Activated gamma-delta T cell treated with anti-CD3 and anti-CD28 coated beads, Interleukin-2, amount 50 U/mL, for 16 hours (primary cell): ENCODE measurements at places on chromosomes 5 and 9.

- no peak for DNase-seq
Measured at GRCh38 chr5:119418606-119419100, 33.6 kb upstream of the HSD17B4 start.

GRCh38 chr9:87243602-87244001 lies 254.1 kb upstream of the DAPK1 start:
- no peak for DNase-seq

GRCh38 chr5:142167458-142167857 lies 58.9 kb downstream of the NDFIP1 start:
- DNase-seq, result no peak

GRCh38 chr5:14545862-14546261 lies 35.7 kb upstream of the OTULINL start:
- DNase-seq, result no peak

DNA sequence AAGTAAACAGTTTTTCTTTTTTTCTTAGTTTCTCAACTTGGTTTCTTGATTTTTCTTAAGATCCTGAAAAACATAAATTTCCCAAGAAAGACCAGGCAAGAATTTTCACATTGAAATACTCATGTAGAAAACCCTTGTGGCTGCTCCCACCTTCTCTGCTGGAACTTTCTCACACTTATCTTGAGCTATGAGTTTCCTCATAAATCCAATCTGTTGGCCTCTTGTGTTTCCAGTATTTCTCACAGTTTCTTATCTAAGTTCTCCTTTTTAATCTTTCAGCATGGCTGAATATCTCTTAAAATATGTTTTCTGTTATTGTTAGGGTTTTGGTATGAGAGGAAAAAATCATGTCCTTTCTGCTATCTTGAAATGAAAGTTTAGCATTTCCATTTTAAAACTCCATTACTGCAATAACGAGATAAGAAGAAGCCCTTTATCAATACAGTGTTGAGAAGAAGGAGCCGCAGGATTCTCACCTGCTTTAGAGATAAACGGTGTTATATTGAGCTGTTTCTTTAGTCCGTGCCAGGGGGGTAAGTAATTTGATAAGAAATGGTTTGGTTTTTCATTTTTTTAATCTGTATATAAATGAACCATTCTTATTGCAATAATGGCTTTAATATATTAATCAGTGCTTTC lies 89.3 kb downstream of the ALDH1A1 start:
- no peak for DNase-seq

GRCh38 chr9:121917375-121918335 lies 175.5 kb downstream of the TTLL11 start:
- no peak for DNase-seq

DNA sequence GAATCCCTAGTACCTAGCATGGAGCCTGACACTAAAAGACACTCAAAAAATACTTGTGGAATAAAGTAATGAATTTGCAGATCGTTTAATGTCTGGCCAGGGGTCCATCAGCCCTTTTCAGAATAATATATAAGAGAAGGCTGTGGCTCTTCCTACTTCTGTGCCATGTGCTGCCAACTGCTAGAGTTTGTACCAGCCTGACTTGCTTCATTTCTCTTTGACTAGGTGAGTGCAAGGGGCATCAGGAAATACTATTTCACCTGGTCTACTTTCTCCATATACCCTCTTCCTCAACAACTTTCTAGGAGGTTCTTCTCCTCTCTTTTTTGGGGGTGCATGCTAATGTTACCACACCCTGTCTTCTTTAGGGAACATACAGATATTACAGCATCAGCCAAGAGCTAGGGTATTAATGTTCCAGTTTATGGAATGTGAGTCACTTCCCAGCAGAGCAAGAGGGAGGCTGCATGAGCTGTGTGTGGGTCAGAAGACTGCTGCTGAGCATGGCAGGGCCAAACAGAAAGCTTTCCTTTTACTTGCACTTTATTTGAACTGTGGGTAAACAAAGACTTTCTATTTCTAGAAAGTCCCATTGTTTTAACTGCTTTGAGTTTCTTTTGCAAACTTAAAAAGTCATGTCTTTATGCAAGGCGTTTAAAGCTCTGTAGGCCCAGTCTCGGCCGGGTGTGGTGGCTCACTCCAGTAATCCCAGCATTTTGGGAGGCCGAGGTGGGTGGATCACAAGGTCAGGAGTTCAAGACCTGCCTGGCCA lies 158.9 kb downstream of the ADAMTSL1 start:
- DNase-seq, result no peak

GRCh38 chr5:76978869-76979268 lies 26.0 kb downstream of the CRHBP start:
- DNase-seq, result no peak

- DNase-seq, result no peak
Measured at GRCh38 chr5:14146725-14147124, 3.6 kb downstream of the TRIO start.

DNA sequence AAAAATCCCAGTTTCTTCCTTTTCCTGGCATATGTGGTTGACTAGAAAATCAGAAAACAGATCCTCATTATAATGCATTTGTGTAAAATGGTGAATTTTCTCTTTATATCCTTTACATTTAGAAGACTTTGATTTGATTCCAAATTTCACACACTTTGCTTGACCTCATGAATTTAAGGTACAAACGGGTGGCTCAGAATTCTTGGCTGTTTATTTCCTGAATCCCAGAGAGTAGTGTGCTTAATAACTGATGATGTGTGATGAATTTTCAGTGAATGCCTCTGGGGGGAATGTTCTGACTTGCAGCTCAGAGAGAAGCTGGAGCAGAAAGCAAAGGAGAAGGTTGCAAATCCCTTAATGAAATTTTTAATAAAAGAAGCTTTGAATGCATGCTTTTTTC lies 126.8 kb downstream of the SPATA31D1 start:
- DNase-seq, result no peak

- DNase-seq, result no peak
Measured at GRCh38 chr9:98158071-98158831, 34.2 kb downstream of the CORO2A start.

GRCh38 chr9:91782708-91783214 lies 167.3 kb downstream of the ROR2 start:
- DNase-seq, result no peak

DNA sequence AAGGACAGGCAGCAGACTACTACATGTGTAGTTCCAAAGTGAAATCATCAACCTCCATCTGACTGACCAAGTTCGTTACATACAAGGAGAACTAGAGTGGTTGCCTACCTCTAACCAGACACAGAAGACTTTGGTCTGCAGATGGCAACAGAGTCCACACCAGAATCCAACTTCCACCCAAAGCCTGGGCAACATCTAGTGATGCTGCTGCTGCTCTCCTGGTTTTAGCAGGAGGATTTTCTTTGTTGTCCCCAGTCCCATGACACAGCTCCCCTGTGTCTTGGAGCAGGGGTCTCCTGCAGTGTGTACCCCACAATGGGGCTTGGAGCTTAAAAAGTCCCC lies 46.4 kb upstream of the APC start:
- DNase-seq, result no peak

DNA sequence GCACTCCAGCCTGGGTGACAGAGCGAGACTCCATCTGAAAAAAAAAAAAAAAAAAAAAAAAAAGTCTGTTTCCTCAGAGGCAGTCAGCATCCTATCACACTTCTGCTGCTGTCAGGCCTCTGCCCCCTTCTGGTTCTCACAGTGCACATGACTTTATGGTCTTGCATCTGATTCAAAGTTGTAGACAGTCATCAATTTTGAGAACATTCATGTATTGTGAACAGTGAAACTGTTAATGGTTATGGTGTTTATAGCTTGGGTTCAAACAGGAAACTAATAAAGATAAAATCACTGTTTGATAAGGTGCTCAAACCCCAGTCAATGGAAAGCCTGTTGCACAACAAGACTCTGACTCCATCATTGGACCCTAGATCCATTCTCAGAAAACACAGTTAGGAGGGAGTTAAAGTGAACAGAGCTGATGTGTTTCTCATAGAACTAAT lies 61.4 kb downstream of the FOXD1 start:
- DNase-seq, result no peak

DNA sequence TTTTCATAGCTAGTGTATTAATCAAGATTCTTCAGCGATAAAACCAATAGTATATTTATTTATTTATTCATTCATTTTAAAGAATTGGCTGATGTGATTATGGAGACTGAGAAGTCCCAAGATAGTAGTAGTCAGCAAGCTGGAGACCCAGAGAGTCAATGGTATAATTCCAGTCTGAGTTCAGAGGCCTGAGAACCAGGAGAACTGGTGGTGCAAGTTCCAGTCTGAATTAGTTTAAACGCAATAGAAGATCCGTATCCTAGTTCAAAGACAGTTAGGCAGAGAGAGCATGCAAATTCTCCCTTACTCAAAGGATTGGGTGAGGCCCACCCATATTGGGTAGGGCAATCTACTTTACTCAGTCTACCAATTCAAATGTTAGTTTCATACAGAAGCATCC lies 364.2 kb upstream of the RPS23 start:
- DNase-seq, result no peak

DNA sequence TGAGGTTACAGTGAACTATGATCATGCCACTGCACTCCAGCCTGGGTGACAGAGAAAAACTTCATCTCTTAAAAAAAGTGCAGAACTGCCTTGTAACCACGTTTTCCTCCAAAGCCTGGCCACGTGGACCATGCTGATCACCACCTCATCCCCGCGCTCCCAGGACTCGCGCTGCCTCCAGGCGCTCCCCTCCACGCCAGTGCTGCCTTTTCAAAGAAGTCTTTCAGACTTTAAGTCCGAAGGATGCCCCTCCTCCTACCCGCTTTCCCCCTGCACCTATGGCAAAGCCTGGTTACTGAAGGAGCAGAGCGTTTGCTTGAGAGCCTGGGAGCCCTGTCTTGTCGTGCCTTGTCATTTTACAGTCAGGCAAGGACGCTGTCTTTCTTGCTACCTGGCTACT lies 43.8 kb downstream of the HABP4 start:
- no peak for DNase-seq

GRCh38 chr9:16530669-16531642 lies 339.5 kb downstream of the BNC2 start:
- no peak for DNase-seq

DNA sequence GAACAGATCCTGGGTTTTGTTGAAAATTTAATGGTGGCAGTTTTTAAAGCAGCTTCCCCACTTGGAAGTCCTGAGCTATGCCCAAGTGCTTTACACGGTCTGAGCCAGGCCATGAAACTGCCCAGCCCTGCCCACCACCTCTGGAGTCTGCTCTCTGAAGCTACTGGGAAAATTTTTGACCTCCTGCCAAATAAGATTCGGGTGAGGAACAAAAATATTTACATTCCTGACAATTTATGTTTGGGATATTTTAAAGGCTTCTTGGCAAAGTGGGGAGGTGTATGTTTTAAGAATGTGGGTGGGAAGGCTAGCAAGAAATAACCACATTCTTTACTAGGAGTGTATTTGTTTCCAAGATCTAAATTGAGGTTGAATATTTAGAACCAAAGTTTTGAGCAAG lies 50.0 kb downstream of the HACD4 start:
- no peak for DNase-seq

- no peak for DNase-seq
Measured at GRCh38 chr5:17330386-17330785, 113.0 kb downstream of the BASP1 start.

DNA sequence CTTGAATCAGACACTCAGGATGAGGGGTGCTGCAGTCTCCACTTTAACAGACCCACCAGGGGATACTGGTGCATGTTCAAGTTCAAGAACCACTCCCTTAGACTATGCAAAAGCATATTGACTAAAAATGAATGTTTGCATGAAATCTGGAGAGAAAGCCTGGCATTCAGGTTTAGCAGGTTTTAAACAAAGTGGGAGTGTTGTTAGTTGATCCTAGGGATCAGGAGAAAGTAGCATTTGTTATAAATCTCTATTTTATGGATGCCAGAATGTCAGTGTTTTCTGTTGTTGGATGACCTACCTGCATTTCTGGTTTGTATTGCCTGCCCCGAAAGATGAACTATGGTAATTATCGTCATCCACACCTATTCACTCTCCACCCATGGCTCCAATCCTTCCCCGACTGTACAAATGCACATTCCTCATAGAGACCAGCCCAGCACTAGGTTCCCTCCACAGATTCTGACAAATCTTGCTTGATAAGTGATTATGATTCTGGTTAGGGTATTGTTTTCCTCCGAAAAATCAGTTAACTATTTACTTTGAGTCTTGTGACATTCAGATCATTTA lies 17.2 kb downstream of the TMEM252 start:
- DNase-seq, result no peak

DNA sequence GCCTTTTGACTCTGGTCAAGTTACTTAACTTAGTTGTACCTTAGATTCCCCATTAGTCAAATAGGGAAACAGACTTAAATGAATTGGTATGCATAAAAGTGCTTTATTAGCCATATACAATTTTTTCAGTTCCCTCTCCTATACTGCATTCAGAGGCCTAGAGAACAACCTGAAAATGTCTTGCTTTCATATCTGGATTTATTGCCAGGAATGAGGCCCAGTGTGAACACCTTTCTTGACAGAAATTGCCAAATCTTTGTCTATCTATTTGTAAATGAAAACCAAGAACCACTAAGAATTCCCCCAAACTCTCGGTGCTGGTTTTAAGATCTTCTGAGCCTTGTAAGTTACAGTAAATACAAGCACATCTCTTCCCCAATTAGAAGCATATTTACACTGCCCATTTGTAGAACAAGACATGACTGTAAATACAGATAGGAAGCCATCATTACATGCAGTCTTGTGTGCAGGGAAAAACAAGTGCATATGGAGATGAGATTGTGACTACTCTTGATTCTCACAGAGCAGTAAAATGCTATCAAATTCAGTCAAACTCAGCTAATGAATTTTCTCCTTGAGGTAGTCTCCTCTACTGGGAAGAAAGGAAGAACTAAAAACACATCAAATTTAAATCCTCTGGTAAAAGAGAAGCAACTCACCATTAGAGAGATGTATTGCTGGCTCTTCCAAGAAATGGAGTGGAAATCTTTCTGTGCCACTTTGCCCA lies 5.2 kb upstream of the FAM13B start:
- no peak for DNase-seq

DNA sequence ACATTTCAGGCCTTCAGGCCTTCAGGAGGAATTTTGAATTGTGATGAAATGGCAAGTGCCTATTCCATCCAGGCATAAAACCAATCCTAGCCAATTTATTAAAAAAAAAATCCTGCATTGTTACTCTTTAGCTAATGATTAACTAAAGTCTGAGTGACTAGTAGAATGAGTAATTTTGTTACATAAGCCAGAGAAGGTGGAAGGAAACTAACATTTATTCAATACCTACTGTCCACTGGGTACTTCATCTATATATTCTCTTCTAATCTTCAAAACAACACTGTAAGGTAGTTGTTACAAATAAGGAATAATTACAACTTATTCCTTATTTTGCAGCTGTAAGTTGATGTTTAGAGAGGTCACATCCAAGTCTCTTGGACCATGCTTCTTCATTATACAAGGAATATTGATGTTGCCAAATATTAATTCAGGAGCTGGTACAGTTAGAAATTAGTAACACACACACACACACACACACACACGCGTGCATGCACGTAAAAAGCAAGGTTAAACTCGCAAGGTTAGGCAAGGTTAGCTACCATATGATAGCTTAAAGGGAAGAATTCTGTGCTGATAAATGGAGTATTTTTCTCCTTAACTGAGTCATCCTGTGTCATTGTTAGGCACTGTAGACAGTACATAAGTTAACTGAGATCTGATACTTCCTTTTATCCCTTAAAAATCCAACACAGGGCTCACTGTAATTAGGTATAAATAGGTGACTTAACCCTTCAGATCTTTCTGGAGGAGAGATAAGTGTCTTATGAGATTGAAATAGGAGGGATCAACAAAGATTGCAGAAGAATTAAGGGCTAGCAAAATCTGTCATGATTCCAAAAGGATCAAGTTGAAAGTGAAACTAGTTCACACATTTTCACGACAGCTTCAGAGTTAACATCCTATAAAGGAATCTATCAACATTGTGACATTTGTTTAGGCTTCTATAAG lies 596.9 kb downstream of the PDE4D start:
- DNase-seq, result no peak

GRCh38 chr9:18056993-18057369 lies 417.0 kb upstream of the ADAMTSL1 start:
- DNase-seq, result no peak
